CD4-positive, CD25-positive, alpha-beta regulatory T cell (primary cell): ENCODE measurements at places on chromosomes 2 and 18. TPM values are rescaled to one million over a fixed set of nuclear protein-coding genes. Genes with fewer than 3 reads are reported as not detected.

DNA sequence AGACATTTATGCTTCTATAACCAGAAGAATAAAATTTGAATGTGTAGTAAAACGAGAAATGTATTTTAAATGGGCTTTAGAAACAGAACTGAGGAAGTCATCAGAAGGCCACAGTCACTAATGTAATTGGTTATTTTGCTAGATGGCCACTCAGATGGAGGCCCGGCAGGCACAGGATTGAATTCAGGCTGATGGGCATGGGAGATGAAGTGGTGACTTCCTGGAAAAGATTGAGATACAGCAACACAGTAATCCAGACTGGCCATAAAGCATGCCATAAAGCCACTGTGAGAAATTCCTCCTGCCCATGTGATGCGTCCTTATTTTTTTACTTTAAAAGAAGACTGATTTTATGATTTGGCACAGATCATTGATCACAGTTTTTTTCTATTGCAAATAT, 297.7 kb downstream of the ICOS start:
- H3K36me3 ChIP-seq: no peaks in the 10 kb centered on the region
- H3K4me3 ChIP-seq: no peak overlapping the region
- no peaks in the 10 kb centered on the region for H3K4me1 ChIP-seq
- H3K27me3 ChIP-seq: peaks cover 17% of the 10 kb centered on the region
- no peak overlapping the region for H3K27ac ChIP-seq

DNA sequence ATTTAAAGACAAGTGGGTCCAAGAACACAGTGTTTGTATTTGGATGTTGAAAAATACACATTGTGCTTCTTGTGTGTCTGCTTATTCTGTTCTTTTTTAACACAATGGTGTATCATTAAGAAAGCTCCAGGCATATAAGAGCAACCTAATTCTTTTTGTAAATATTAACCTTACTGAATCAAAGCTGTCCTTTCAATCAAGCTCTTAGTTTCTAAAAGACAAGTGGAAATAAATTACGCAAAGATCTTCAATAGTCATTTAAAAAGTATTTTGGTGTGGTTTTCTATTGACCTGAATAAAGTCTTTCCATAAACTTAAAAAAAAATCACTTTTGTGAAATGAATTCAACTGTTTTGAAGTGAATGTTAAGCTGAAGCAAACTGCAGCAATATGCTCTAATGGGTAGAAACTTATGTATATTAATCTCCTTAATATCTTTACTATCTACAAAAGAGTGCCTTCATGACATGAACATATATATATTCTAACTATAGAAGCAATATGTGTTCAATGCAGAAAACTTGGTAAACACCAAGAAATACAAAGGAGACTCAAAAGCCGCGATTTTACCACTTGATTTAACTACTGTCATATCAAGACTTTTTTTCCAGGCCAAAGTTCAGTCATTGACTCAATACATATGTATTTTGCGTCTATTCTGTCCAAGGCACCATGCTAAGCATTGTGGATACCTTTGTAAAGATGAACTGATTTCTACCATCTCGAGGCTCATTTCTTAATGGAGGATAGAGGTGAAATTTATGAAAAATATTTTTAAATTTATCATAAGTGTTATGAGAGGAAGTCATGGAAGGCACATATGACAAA, 97.7 kb downstream of the ARHGAP15 start:
- no peak for DNase-seq
- H3K27ac ChIP-seq: peak overlapping the region; percentile 37
- no peaks in the 10 kb centered on the region for H3K27me3 ChIP-seq

- H3K4me3 ChIP-seq: peak overlapping the region; percentile 54
- no peak overlapping the region for H3K27ac ChIP-seq
- no peaks in the 10 kb centered on the region for H3K27me3 ChIP-seq
- no peaks in the 10 kb centered on the region for H3K36me3 ChIP-seq
Measured at GRCh38 chr2:74267068-74267467, 68.7 kb downstream of the MTHFD2 start.

GRCh38 chr2:217356781-217357180, 496.9 kb upstream of the TNP1 start:
- DNase-seq: no peak
- H3K36me3 ChIP-seq: no peaks in the 10 kb centered on the region
- no peak overlapping the region for H3K4me3 ChIP-seq
- H3K4me1 ChIP-seq: no peaks in the 10 kb centered on the region
- H3K27me3 ChIP-seq: no peaks in the 10 kb centered on the region
- H3K27ac ChIP-seq: no peak overlapping the region

DNA sequence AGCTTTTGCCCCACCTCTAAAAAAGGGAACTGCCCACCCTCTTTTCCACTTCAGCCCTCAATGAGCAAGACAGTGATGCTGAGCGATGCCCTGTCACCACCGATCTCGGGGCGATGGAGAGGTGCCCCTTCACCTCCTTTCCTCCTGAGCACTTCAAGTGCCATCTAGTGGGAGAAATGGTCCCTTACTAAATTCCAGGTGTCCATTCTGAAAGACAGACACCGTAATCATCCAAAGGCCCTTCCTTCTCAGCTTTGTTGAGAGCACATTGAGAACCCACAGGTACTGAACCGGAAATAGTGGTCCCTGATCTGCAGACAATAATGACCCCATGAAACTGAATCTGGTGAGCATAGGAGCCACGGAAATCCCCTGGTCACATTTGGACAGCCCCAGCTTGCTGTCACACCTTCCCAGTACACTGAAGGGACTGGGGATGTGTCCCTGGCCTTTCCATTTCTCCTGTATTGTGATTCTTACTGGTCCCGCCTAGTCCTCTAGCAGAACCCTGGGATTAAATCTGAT, 38.5 kb downstream of the KCTD18 start:
- H3K4me3 ChIP-seq: no peak overlapping the region
- no peak overlapping the region for H3K27ac ChIP-seq
- H3K36me3 ChIP-seq: peaks cover 4% of the 10 kb centered on the region
- peaks cover 27% of the 10 kb centered on the region for H3K4me1 ChIP-seq
- no peaks in the 10 kb centered on the region for H3K27me3 ChIP-seq

Gene ASAP2
- 1.5 TPM for total RNA-seq

Gene DLGAP1
- 5.4 TPM for total RNA-seq

- peaks cover 7% of the 10 kb centered on the region for H3K4me1 ChIP-seq
- no peak for DNase-seq
- no peak overlapping the region for H3K27ac ChIP-seq
- H3K36me3 ChIP-seq: peaks cover 4% of the 10 kb centered on the region
Measured at GRCh38 chr2:24540011-24540477, 49.0 kb downstream of the NCOA1 start.

DNA sequence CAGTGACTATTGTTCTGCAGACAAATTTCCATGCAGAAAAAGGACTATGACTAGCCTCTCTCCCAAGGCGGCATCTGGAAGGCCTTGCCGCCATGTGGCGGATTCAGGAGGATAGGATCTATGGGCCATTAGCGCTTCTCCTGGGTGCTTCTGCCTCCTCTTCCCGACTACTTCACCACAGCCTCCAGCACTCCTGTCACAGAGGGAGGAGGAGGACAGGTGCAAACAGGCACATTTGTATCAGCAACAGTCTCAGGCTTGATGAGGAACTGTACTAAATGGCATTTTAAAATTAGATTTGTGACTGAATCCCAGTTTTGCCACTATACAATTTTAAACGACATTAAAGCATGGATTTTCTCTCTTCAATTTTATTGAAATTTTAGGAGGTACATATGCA, 114.9 kb downstream of the NOL10 start:
- no peaks in the 10 kb centered on the region for H3K4me1 ChIP-seq
- no peak overlapping the region for H3K4me3 ChIP-seq
- DNase-seq: no peak
- peaks cover 71% of the 10 kb centered on the region for H3K36me3 ChIP-seq
- H3K27me3 ChIP-seq: no peaks in the 10 kb centered on the region
- H3K27ac ChIP-seq: no peak overlapping the region

- H3K36me3 ChIP-seq: no peaks in the 10 kb centered on the region
- no peak overlapping the region for H3K27ac ChIP-seq
- H3K4me3 ChIP-seq: peak overlapping the region; percentile 44
- peaks cover 15% of the 10 kb centered on the region for H3K27me3 ChIP-seq
- DNase-seq: peak; percentile 72
Measured at GRCh38 chr18:45837283-45838070, 12.0 kb downstream of the SIGLEC15 start.

Gene POMC
- 3.8 TPM for total RNA-seq

- H3K4me1 ChIP-seq: no peaks in the 10 kb centered on the region
- peaks cover 16% of the 10 kb centered on the region for H3K36me3 ChIP-seq
- no peaks in the 10 kb centered on the region for H3K27me3 ChIP-seq
- H3K4me3 ChIP-seq: no peak overlapping the region
- H3K27ac ChIP-seq: no peak overlapping the region
Measured at GRCh38 chr18:13640266-13640860, 86.0 kb downstream of the FAM210A start.

- no peaks in the 10 kb centered on the region for H3K4me1 ChIP-seq
- H3K4me3 ChIP-seq: no peak overlapping the region
- H3K27me3 ChIP-seq: no peaks in the 10 kb centered on the region
- H3K27ac ChIP-seq: no peak overlapping the region
- H3K36me3 ChIP-seq: peaks cover 21% of the 10 kb centered on the region
Measured at GRCh38 chr18:79275461-79275860, 120.3 kb upstream of the NFATC1 start.

GRCh38 chr2:47172156-47172921, 17.2 kb upstream of the STPG4 start:
- H3K27ac ChIP-seq: peak overlapping the region; percentile 45
- no peak for DNase-seq
- H3K36me3 ChIP-seq: peaks cover 28% of the 10 kb centered on the region
- H3K4me1 ChIP-seq: peaks cover 58% of the 10 kb centered on the region
- no peaks in the 10 kb centered on the region for H3K27me3 ChIP-seq

DNA sequence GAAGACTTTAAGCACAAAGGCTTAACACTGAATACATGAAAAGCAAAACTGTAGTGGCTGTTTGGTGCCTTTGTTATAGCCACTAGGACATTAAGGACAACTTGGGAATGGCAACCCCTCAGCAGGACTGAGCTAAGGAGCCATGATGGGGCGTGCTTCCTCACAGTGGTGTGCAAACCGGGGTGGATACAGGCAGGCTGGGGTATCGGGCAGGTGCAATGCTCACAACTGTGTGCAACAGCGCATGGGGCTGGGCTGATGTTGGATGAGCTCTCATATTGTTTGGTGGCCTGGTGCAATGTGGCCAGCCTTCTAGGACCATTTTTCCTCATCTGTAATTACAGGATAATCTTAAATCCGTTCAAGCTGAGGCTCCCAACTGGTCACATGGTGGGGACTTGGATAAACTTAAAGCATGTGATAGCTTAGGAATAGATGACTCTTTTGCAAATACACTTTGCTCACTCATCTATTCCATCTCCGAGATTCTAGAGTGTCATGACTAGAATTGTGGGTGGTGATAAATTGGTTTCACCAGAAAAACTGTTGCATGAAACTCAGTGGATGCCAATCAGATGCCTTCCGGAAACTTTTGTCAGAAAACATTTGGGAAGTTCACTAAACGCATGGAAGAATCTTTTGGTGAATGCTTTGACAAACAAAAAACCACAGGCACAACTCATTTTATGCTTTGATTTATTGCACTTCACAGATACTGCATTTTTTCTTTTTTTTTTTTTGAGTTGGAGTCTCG, 116.5 kb downstream of the PXDN start:
- H3K4me1 ChIP-seq: no peaks in the 10 kb centered on the region
- H3K27me3 ChIP-seq: no peaks in the 10 kb centered on the region
- DNase-seq: no peak
- no peaks in the 10 kb centered on the region for H3K36me3 ChIP-seq
- no peak overlapping the region for H3K27ac ChIP-seq

DNA sequence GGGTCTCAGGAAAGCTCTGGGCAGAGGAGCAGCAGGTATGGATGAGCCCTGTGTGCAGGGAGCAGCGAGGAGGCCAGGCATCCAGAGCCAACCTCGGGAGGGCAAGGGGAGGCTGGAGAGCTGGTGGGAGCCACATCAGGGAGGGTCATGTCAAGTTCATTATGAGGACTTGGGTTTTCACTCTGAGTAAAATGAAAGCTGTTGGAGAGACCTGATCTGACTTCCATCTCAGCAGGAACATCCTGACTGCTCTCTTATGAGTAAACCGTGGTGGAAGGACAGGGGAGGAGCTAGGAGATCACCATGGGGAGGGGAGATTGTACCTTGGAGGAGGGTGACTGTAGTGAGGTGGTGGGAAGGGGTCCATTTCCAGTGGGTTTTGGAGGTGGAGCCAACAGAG, 209.8 kb downstream of the LDLRAD4 start:
- H3K36me3 ChIP-seq: peaks cover 20% of the 10 kb centered on the region
- peak overlapping the region; percentile 45 for H3K27ac ChIP-seq
- no peaks in the 10 kb centered on the region for H3K27me3 ChIP-seq
- H3K4me3 ChIP-seq: no peak overlapping the region
- DNase-seq: no peak
- peaks cover 11% of the 10 kb centered on the region for H3K4me1 ChIP-seq

DNA sequence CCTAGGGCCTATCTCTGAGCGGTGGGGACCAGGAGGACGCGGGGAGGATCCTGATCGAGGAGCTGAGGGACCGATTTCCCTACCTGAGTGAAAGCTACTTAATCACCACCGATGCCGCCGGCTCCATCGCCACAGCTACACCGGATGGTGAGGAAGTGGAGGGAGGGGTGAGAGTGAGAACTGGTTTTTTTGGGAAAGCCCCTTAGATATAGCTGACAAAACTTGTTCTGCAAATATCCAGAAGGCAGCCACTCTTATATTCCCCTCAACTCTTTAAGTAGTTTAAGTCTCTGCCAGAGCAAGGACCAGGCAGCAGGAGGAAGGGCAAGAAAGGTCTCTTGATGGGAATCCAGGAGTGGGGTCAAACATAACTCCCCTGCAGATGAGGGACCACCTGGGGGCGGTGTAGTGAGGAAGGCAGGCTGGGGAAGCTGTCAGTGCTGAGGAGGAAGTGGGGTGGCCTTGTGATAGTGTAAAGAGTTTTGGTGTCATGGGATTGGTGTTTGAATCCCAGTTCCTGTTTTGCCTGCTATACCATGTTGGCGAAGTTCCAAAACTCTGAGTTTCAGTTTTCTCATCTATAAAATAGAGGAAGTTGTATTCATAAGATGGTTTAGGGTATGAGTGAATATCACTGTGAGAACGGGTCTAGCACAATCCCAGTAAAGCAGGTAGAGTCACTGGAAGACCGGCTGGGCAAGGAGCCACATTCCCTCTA, 3.4 kb downstream of the NAGK start:
- DNase-seq: peak; percentile 49
- peaks cover 26% of the 10 kb centered on the region for H3K36me3 ChIP-seq
- peak overlapping the region; percentile 75 for H3K4me3 ChIP-seq
- no peaks in the 10 kb centered on the region for H3K27me3 ChIP-seq

GRCh38 chr18:67520351-67520921, 3.9 kb upstream of the DSEL start:
- no peak for DNase-seq
- H3K27me3 ChIP-seq: no peaks in the 10 kb centered on the region
- H3K4me1 ChIP-seq: peaks cover 20% of the 10 kb centered on the region
- H3K27ac ChIP-seq: no peak overlapping the region
- H3K36me3 ChIP-seq: no peaks in the 10 kb centered on the region
